ENCODE measurements at places on chromosomes 12 and 14.

DNA sequence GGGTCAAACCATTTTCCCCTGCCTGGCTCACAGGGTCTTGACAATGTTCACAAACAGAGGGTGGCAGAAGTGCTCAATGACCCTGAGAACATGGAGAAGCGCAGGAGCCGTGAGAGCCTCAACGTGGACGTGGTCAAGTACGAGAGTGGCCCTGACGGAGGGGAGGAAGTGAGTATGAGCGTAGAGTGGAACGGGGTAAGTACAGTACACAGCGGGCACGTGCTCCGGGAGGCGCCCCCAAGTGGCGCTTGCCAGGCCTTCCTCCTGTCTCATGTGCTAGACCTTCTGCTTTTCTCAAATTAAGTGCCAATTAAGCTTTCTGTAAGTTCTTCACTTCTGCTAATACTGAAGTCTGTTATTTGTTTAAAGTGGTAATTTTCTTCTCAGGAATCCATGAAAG, 35.9 kb downstream of the XRCC3 start:
- no peak for DNase-seq

DNA sequence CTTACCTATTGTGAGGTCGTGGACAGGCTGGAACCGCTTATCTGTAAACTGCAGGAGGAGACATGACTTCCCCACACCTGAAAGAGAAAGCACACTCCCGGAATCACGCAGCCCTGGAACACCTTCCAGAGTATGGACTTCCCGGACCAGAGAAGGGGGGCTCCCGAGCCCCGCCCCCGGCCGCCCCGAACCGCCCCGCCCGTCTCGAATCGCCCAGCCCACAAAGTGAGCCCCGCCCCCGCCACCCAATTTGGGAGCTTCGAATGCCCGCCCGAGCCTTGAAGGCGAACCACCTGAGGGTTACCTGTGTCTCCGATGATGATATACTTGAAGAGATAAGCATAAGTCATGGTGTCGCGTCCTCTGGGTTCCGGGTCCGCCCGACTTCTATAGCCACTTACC, 235 bp downstream of the RAB2B start:
- DNase-seq: no peak

DNA sequence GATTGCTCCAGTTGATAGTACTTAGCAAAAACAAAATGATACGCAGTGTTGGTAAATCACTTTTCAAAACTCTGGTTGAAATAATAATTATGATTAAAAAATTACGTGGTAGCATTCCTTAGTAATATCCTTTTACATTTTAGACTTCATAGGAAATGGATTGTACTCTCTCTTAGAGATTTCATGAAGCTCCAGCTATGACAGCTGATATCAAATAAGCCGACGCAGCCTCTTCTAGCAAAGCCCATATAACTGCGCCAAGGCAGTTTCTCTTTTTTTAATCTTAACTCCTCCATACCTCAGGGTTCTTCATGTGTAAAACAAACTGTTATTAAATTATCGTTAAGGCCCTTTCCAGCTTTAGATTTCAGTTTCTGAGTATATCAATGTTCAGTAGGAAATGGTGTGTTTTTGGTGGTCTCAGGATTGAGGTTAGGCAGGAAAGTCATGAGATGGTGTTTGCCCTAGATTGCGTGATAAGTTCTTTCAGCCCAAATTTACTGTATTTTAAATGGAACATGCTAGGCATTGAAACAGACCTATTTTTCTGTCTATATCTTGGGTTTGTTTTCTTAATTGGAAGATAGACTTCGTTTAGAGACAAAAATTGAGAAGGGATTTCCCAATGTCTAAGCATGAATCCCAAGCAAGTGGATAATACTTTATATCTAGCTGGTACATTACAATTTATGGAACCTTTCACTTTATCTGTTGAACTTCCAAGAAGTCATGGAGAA, 902 bp upstream of the CFL2 start:
- no peak for DNase-seq

DNA sequence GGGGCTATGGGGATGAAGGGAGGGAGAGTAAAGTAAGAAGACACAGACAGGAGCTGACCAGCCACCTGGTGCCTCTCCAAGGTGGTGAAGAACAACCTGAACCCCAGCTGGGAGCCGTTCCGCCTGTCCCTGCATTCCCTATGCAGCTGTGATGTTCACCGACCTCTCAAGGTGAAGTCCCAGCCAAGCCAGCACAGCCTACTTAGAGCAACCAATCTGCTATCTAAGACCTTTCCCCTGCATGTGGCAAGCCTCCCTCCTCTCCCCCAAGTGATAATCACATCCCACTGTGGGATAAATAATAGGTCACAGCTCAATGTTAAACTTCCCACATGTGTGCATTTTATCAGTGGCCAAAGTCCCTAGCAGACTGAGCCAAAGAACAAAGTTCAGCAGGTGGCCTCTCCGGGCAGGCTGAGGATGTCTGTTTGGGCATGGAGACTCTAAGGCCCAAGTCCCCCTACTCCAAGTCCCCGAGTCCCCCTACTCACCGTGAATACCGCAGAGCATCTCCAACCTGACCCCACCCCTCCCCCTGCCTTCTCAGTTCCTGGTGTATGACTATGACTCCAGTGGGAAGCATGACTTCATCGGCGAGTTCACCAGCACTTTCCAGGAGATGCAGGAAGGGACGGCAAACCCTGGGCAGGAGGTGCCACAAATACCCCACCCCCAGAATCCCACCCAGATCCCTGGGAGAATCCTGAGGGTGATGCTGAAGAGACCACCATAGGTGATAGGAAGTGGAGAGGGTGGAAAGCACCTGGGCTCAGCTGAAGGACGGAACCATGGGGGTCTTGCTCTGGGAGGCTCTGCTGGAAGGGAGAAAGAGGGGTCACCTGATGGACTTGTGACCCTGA, 3.5 kb downstream of the CPNE6 start:
- no peak for DNase-seq

DNA sequence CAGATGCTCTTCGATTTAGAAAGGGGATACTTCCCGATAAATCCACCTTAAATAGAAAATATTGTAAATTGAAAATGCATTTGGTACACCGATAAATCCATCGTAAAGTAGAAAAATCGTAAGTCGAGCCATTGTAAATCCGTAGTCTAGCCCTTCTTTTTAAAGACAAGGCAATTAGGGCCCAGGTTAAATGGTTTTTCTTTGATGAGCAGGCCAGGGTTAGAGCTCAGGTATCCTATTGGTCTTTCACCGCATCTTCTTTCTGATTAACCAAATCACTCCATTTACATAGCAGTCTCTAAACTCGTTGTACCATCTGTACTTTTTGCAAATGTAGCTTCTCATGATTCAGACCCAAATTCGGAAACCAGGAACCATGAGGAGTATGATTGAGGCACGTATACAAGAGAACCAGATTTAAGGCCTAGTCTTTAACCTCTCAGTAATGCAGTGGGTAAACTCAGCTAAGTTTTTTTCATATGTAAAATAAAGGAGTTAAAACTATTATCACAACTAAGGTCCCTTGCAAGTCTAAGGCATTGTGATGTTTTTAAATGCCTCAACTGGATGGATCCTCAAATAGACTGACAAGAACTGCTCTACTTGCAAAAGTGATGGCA, 2.2 kb upstream of the YAF2 start:
- no peak for DNase-seq

DNA sequence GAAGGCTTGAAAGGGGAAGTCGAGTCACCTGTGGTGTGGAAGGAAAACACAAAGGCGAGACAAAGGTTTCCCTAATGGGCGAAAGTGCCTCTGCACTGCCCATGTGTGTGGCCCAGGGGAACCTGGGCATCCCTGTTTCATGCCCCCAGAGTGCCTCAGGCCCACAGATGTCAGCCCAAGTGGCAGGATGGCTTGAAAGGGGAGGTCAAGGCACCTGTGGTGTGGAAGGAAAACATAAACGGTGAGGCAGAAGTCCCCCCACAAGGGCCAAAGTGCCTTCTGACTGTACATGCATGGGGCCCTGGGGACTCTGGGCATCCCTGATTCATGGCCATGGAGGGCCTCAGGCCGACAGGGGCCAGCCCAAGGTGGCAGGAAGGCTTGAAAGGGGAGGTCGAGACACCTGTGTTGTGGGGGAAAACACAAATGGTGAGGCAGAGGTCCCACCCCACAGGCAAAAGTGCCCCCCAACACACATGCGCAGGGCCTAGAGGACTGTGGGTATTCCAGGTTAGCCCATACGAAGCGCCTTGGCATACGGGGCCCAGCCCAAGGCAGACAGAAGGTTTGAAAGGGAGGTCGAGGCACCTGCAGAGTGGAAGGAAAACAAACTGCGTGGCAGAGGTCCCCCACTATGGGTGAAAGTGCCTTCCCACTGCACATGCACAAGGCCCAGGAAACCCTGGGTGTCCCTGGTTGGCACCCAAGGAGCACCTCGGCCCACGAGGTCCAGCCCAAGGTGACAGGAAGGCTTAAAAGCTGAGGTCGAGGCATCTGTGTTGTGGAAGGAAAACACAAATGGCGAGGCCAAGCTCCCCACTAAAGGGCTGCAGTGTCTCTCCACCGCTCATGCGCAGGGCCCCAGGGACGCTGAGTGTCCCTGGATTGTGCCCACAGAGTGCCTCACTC, 382.3 kb downstream of the ALG10 start:
- DNase-seq: no peak

- no peak for DNase-seq
These were observed 123.7 kb upstream of the NTF3 start for GRCh38 chr12:5308216-5308615.

DNA sequence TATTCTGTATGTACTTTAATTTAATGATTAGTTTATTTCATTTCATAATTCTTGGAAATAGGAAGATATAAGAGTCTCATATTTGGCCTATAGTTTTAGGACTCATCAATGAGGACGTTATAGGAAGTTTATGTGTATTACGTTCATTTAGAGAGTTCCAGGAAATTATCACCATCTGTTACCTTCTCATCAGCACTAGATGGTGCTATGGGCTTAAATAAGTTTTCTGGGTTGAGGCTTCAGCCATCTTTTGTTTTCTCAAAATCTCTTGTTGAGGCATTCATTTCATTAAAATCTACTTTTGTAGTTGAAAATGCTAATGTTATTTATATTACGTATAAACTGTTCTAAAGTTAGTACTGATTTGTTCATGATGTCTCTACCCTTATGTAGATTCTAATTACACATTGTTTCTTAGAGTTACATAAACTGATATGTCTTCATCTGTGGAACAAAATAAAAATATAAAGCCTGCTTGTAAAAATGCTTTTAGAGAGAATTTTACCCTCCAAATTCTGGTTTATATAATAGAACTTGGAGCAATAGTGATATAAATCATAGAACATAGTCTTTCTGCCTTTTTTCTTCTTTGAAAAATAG, 89.2 kb downstream of the CFAP54 start:
- peak; percentile 9 for DNase-seq

DNA sequence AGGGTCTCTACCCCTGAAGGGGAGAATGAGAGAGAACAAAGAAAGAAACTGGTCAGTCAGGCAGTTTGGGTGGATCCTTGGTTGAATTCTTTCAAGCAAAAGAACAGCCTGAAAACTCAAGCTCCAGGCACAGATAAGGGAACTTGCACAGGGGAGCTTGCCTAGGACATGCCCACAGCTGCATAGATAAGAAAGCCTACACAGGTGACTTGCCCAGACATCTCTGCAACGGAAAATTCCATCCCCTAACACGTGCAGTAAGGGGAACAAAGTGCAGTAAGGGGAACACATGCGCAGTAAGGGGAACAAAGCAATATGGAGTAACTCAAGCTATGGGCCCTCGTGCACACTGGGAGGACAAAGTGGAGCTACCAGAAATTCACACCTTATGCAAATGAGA, 540.1 kb upstream of the MIS18BP1 start:
- no peak for DNase-seq

DNA sequence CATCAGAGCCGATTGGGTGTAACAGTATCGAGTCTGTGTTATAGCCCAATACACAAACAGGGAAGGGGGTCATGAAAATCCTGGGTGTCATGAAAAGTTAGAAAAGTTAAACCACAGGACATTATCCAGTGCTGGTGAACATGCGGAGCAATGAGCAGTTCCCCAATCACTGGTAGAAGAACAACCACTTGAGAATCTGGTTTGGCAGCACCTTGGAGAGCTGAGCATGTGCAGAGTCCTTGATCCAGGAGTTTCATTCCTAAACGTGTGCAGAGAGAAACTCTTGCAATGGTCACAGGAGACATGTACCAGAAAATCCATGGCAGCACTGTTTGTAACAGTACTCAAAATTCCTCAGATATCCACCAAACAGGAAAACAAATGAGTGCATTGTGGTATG, 23.0 kb upstream of the JDP2 start:
- DNase-seq: no peak

DNA sequence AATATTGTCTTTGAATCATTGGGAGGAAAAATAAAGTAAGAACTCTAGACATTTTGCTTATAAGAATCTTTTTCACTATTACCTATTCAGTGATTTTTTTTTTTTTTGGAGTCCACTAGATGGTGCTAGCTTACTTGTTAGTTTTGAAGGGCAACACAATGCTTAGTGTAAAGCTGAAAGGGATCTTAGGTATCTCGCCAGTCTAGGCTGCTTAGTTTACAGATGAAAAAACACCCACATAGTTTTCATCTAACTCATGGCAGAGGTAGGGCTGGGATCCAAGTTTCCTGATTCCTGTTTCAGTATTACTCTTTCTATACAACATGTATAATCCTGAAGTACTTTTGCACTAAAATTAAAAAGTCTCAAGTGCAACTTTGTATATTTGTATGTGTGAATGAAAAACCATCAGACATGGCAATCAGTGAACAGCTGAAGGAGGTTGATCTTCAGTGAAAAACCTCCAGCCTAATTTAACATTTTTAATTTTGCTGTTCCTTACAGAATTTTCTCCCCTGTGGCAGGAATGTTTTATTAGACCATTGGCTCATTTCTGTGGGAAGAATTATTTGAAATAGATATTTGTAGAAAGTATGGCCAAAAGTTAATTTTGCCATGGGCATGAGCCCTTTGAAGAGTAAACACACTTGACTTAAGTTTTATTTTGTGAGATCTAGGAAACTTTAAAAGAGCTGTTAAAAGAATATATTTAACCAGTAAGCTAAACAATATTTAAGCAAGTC, 40.7 kb downstream of the LRRIQ1 start:
- DNase-seq: peak; percentile 35

DNA sequence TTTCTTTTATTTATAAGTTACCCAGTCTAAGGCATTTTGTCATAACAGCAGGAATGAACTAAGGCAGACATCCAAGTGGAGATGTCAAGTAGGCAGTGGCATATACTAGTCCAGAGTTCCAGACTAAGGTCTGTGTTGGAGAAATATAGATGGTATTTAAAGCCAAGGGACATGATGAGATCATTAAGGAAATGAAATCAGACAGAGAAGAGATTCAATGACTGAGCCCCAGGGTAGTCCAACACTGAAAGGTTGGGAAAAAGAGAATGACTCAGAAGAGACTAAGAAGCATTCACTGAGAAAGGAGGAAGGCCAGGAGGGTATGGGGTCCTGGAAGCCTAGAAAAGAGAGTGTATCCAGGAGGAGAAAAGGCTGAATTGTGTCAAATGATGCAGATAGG, 442.2 kb upstream of the CCDC196 start:
- DNase-seq: no peak

All from NCI-H1930 (cell line).